ENCODE measurements at places on chromosomes 2 and 18.

GRCh38 chr2:17086990-17087389, 421.4 kb upstream of the CYRIA start:
- DNase-seq = no peak

GRCh38 chr2:195543063-195543462, 114.0 kb upstream of the SLC39A10 start:
- DNase-seq = no peak

GRCh38 chr2:47917276-47917961, 11.1 kb upstream of the FBXO11 start:
- DNase-seq = no peak

GRCh38 chr2:177673602-177674595, 281.3 kb downstream of the AGPS start:
- no peak for DNase-seq

- DNase-seq = no peak
Measured at GRCh38 chr18:33424266-33424946, 16.1 kb downstream of the CCDC178 start.

DNA sequence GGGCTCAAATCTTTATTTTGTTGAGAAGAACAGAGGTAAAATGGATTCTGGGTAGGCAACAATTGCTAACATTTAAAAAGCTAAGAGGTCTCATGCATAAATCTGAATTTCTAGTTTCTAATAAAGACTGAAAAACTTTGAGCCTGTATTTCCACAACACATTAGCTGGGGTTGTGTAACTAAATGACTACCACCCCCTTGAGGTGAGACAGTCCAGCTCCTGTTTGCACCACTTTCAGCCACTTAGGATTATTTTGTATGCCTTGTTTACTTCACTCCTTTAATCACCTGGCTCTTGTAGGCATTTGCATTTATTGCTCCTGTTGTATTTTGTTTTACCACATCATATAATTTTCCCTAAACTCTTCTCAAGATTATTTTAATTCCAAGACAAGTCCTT, 376.6 kb downstream of the PTH2R start:
- DNase-seq = no peak
